NCI-H1930 (cell line): ENCODE measurements at places on chromosomes 5 and 9.

DNA sequence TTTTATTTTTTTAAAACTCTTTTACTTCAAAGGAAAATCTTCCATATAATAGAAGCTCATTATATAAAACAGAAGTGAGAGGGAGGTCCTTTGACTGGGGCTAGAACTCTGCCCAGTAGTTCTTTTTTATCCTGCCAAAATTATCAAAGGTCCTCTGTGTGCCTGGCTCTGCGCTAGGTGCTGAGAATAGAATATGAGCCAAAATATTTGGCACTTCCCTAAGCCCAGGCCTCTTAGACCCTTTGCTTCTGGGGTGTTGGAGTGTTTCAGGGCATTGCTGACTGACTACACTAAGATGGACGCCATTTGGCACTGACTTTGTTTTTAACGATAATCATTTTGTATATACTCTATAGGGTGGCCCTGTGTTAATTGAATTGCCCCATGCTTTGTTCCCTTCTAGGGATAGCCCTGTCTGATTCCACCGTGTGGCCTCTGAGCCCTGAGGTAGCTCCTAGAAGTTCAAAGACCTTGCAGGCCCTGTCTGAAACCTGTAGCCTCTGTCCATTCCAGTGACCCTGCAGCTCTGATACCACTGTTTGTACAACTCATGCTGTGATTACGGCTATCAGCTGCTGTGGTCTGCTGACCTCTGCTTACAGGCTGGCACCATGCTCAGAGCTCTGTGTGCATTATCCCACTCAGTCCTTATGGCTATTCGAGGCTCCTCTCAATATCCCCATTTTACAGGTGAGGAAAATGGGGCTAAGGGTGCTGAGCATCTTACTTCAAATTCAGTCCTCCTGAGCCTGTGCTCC is 84.3 kb upstream of the SHB start:
- DNase-seq, result no peak

GRCh38 chr5:39896706-39897105 is 471.9 kb upstream of the DAB2 start:
- no peak for DNase-seq

- DNase-seq, result no peak
These were observed 11.0 kb downstream of the ABLIM3 start for GRCh38 chr5:149152317-149152746.

DNA sequence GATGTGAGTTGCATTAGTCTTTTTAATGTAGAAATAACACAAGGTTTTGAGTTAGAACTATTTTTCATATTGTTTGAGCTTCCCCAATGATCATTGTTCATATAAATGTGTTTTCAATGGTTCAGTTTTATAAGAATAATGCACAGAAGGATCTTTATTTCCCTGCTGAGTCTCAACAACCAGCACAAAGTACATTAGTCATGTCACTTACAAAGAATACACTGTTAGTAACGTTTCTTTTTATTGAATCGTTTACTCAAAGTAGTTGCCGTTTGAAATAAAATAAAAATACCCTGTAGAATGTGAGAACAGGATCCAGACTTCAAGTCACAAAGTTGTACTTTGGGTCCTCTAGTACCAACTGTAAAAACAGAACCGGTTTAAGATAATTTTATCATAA is 41.5 kb downstream of the ERCC8 start:
- DNase-seq, result no peak

GRCh38 chr9:133273819-133274218 is 1.2 kb downstream of the ABO start:
- no peak for DNase-seq
